ENCODE measurements at places on chromosomes 4 and X.

DNA sequence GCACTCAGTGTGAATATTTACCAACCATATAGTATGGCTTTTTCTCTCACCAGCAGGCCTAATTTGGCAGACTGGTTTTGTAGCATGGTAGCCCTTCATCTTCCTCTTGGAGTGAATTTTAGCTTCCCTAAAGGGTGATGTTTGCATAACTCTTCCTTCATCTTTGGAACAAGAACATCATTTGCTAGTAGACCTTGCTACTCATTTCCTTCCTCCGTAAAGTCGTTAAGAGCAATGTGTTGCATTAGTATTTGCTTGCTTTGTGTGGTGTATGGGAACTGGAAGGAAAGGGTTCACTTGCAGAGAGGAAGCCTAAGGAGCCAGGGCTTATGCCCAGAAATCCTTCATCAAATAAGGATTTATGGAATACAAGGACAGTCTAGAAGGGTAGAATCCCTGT is 50.2 kb upstream of the PGRMC2 start:
- no peak for DNase-seq

DNA sequence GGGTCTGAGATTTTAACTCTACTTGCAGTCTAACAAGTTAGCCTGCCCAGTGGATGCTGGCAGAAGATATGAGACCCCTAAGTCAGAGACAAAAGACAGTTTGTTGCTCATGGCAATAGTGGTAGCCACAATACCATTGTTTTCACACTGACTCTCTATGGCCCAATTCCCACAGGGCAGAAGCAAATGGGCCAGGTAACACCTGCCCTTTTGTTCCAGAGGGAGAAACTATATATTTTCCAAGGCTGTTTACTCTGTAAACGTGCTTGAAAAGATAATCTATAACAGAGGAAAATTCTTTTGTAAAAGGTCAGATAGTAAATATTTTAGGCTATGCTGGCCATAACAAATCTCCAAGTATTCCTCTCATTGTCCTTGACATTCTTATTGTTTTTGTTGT is 57.2 kb upstream of the NPNT start:
- DNase-seq = no peak

GRCh38 chr4:166594326-166594946 is 639.9 kb downstream of the SPOCK3 start:
- DNase-seq = peak; percentile 15

GRCh38 chrX:50812995-50813842 is 775 bp downstream of the SHROOM4 start:
- no peak for DNase-seq

DNA sequence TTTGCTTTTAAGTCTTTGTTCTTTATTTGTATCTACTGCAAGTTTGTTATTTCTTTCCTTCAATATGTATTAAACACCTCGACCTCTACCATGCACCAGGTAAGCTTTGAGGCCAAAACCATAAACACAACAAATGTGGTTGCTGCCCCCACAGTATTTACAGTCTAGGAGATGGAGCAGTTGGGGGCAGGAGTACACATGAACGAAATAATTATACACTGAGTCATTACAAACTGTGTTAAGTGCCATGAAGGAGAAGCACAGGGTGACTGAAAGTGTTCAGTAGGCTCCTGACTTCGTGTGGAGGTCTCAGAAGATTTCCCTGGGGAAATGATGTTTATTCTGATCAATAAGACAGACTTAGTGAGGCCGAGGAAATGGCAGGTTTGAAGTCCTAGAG is 30.3 kb downstream of the SLC25A43 start:
- no peak for DNase-seq

- no peak for DNase-seq
Measured at GRCh38 chrX:124010157-124010556, 48.7 kb downstream of the STAG2 start.

DNA sequence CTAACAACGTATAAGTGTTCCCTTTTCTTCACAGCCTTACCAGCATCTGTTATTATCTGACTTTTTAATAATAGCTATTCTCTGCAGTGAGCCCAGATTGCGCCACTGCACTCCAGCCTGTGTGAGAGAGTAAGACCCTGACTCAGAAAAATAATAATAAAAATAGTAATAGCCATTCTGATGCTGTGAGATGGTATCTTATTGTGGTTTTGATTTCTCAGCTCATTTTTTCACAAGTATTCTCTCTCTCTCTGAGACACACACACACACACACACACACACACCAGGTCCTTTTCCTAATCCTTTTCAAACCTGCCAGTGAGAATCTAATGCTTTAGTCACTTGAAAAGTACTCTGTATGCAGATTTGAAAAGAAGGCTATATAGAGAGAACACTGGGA is 89.8 kb downstream of the CHIC2 start:
- DNase-seq = no peak

DNA sequence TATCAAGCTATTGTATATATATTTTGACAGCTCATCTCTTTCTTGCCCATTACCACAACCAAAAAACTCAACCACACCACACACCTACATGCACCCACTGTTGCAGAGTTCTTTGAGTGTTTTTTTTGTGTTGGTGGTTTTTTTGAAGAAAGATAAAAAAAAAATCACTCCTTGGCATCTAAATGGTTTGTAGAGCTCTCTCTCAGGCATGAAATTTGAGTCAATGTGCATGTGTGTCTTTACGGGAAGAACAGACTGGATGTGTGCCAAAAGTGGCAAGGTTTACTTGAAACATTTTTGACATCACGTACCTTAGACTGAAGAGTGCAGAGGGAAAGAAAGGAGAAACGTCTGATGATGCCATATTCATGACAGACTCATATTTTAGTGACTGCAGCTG is 154.2 kb downstream of the FHIP1A start:
- no peak for DNase-seq

GRCh38 chrX:107894038-107894437 is 68.4 kb downstream of the MID2 start:
- DNase-seq = peak; percentile 2

GRCh38 chrX:21939906-21940305 is 603 bp upstream of the SMS start:
- no peak for DNase-seq

GRCh38 chr4:107098401-107098800 is 62.3 kb upstream of the DKK2 start:
- no peak for DNase-seq

DNA sequence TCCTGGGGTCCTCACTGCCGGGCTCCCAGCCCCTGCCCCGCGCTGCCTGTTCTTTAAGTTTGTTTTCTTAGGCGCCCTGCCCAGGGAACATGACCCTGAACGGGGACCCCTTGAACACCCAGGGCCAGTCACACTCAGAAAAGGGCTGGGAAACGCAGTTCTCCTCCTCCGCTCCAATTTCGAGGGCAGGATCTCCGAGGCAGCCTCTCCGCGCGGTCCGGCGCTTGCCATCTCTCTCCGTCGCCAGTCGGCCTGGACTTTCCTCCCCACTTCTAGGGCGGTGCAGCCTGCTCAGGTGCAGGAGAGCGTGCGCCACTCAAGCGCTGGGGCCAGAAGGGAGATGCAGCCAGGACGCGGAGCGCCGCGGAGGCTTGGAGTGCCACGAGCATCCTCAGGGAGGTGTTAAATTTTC is 9.9 kb downstream of the PRDM8 start:
- DNase-seq = no peak

GRCh38 chrX:109880629-109881028 is 122.3 kb upstream of the TMEM164 start:
- DNase-seq = no peak

GRCh38 chr4:72525938-72526337 is 43.1 kb downstream of the ADAMTS3 start:
- DNase-seq = peak; percentile 27

- no peak for DNase-seq
Measured at GRCh38 chrX:70038951-70039350, 10.8 kb downstream of the AWAT2 start.

DNA sequence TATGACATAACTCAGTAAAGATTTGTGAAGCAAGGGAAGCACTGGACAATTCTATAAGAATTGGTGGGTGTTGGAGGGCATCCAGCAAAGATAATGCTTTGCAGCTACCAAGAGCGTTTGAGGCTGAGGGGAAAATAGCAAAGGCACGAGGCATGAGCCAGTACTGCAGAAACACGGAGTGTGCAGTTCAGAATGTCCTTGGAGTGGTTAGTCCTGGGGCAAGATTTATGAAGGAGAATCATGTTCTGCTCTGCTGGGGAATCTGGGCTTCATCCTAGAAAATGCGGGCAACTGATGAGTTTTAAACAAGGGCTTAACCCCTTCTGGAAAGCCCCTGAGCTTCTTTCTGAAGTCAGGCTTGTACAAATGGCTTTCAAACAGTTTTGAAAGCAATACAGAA is 452.5 kb downstream of the IL15 start:
- DNase-seq = peak; percentile 52

- DNase-seq = no peak
Measured at GRCh38 chrX:111585337-111585736, 73.9 kb downstream of the SERTM2 start.

DNA sequence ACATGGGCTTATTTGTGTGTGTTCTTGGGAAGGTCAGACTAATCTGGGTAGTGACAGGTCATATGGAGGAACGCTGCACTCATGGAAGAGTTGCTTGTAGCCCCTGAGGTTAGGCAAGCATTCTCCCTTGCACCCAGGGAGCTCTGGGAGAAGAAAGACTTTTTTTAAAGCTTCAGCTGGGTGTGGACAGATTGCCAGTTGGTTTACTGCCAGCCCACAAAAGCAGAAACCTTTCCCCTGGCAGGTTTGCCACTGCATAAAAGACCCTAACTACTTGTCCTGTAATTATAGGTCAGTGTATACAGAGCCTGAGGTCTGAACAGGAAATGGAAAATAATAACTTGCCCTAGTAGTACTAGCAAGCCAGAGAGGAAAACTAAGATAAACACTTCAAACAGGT is 7.4 kb upstream of the NFKB1 start:
- no peak for DNase-seq

- no peak for DNase-seq
Measured at GRCh38 chr4:3473996-3474765, 11.1 kb downstream of the DOK7 start.
